ENCODE measurements at places on chromosomes 7 and 10.

- DNase-seq = no peak
Observed at GRCh38 chr7:54995610-54996363, 23.0 kb upstream of the EGFR start.

DNA sequence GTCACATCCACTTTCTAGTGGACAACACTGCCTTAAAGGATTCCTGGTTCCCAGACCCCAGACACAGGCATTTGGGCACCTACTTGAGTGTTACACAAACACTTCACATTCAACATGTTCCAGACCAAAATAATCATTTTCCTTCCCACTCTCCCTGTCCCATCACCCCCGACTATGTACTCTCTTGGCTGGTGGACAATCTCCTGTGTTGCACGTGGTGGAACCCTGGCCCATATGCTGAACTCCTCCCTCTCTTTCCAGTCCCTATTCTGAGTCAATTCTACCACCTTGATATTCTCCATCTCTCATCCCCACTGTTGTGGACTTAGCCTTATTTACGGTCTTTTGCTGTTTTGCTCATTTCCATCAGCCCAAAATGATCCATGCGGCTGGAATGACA is 8.3 kb upstream of the SEPHS1 start:
- no peak for DNase-seq

DNA sequence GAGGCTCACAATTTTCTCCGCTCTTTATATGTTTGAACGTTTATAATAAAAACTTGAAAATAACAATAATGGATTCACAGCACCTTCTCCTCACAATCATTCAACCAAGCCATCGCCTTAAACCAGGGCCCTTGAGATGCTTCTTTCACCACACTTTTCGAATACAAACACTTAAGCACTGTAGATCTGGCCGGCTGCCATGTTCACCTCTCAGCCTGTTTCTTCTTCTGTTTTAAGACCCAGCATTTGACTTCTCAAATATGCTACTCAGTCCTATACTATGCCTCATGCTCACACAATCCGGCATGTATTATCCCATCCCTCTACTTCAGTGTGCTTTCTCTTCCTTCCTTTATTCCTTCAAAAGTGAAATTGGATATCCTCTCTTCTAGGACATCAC is 280.6 kb downstream of the TFEC start:
- no peak for DNase-seq

- no peak for DNase-seq
Observed at GRCh38 chr10:101303087-101303703, 50.8 kb upstream of the BTRC start.

GRCh38 chr7:112422842-112423496 is 27.3 kb upstream of the IFRD1 start:
- DNase-seq = no peak

- no peak for DNase-seq
Observed at GRCh38 chr7:66207540-66207939, 2.4 kb downstream of the TPST1 start.

DNA sequence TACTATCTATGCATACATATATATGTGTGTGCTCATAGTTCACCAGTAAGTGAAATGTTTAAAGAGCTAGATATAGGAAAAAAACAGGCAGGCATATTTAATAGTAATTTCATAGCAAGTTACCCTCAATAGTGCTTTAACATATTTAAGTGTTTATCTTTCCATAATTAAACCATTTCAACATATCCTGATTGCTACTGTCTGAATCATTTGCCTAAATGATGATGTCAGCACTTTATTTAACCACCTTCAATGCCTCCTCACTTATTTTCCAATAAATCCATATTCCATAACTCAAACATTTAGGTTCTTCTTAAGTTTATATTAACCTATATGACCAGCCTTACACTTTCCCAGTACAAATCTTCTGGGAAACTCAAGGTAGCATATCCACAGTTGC is 601.1 kb downstream of the ARL4A start:
- DNase-seq = no peak

DNA sequence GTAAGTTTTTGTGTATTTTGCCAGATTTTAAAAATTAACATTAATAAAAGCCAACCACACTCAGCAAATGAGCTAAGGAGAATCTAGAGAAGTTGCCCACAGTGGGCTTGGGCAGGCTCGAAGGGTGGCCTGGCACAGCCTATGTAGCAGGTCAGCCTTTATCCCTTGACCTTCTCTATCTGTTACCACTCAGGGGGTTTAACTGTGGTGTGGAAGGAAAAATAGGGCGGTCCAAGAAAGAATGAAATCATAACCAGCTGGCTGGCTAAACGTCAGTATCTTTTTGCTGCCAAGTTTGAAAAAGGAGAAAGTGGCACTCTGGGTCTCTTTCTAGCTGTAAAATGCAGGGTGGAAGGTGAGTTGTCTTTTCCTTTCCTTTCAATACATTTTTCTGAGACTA is 130.3 kb upstream of the ASAH2 start:
- DNase-seq = no peak

DNA sequence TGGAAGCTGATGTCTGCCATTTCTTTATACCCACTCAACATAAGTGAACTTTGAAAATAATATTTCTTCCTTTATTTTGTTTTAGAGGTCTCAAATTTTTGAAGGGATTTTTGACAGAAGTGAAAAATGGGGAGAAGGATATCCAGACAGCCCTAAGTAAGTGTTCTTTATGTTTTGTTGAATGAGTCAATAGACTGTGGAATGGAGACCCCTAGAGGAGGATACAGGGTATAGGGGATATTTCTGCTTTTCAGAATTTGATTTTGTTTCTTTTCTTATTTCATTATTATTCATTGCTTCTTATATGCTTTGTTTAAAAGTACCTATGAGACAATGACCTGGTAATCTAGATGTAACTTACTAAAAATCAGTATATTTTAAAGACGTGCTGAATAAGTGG is 34.4 kb downstream of the PLEKHA8 start:
- no peak for DNase-seq

DNA sequence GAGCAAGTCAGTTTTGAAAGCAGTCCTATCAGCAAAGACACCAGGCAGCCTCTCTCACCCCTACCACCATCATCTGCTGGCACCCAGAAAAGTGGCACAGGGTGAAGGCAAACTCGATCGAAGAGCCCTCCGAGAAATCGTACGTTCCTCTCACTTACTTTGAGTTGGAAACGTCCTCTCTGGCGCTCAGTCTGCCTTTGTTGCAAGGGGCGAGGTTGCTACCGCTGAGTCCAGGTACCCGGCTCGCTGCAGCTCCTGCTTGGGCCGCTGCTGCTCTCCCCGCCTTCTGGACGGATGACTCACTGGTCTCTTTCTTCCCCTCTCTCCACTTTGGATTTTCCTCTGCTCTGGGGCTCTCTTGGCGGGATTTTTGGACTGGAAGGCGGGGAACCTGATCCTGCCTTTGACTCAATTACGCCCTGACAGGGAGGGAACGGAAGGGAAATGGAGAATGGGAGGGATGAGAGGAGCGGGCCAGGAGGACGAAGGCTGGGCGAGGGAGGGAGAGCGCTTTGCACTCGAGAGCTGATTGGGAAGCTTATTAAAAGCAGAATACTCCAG is at the start of gene PTN:
Gene PTN (minus strand): TSS at position 453 of the 561 bp plus-strand sequence. CDS start 88,760 bp downstream, outside the sequence.
- no peak for DNase-seq

Data from activated T-helper 1 cell treated with anti-CD3 and anti-CD28 coated beads, Interleukin-2, amount 50 U/mL, for 16 hours (primary cell).